ENCODE measurements at places on chromosomes 2 and 18.

DNA sequence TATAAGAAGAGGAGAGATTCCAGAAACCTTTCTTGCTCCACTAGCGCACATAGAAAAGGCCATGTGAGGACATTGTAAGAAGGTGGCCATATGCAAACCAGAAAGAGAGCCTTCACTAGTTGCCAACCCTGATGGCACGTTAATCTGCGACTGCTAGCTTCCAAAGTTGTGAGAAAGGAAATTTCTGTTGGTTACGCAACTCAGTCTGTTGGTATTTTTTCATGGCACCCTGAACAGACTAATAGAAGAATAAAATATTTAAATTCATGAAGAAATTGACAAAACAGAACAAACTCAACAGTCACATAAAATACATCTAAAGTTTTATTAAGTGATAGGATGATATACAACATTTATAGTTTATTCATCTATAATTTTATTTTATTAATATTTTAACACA is 625.9 kb upstream of the NRXN1 start:
- DNase-seq = no peak

GRCh38 chr18:76466410-76466991 is 28.5 kb downstream of the ZNF516 start:
- DNase-seq = no peak

- no peak for DNase-seq
Observed at GRCh38 chr2:63587814-63588384, 378 bp downstream of the WDPCP start.

GRCh38 chr2:150686391-150686790 is 198.9 kb upstream of the RND3 start:
- DNase-seq = no peak

- no peak for DNase-seq
Observed at GRCh38 chr2:40164736-40165508, 287.0 kb downstream of the SLC8A1 start.
